Kidney epithelial cell (primary cell): ENCODE measurements at places on chromosomes 5 and 9.

DNA sequence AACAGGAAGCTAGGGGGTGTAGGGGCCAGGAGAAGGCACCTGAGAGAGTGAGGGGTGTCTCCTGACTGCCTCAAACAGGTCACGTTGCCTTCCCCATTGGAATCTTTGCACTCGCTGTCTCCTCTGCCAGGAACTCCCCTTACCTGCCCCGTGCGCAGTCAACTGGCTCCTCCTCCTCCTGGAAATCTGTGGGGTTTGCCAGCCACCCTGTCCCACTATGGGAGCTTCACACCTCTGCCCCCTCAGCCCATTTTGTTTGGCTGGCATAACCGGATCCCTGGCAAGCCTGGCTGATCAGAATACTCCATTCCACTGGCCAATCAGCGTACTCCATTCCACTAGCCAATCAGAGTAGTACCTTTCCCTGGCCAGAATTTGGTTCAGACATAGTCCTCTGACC lies 10.4 kb upstream of the SLC34A1 start:
- DNase-seq, result no peak

GRCh38 chr9:33388110-33388994 lies 14.0 kb downstream of the AQP7 start:
- DNase-seq, result no peak

DNA sequence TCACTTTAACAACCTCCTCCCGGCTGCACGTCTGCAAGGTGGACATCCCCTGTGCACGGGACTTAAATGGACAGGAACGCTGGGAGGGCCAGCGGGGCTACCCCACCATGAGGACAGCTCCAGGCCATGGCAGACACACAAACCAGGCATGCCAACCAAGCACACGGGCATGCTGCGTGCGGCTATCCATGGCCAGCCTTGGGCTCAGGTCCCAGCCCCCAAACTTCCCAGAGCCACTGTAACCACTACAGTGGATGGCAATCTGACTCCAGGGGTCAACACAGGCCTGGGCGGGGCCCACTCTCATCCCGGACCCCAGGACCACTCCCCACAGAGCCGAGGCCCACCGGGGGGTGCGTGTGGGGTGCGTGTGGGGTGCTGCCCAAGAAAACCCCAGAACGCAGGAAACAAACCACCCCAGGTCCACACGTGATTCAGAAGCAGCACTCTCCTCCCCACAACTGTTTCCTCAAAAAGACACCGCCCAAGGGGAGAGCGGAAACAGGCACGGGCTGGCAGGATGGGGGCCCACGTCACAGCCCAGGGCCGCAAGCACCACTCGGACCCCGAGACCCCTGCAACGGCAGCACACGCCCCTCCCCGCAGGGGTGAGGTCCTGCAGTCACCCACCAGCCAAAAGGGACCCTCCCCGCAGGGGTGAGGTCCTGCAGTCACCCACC lies 7.4 kb downstream of the SLC12A7 start:
- DNase-seq, result no peak

- DNase-seq, result no peak
These were observed 40.4 kb downstream of the LPAR1 start for GRCh38 chr9:110997847-110998246.
